ENCODE measurements at places on chromosomes 1 and 21.

DNA sequence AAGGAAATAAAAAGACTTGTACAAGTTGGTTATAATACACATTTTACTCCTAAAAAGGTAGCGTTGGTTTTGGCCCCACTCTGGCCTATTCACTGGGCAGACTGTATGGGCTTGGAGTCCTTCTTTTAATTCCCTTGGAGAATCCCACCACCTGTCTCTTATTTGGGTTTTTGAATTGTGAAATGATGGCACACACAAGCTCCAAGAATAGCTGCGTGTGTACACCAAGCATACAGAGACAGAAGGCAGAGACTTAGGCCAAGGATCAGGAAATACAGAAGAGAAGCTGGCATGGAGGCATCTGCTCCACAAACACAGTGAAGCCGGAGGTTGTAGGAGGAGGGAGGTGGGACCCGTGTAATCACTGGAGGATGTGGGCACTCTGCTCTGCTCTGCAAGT is 29.1 kb downstream of the DDR2 start:
- no peak for DNase-seq

DNA sequence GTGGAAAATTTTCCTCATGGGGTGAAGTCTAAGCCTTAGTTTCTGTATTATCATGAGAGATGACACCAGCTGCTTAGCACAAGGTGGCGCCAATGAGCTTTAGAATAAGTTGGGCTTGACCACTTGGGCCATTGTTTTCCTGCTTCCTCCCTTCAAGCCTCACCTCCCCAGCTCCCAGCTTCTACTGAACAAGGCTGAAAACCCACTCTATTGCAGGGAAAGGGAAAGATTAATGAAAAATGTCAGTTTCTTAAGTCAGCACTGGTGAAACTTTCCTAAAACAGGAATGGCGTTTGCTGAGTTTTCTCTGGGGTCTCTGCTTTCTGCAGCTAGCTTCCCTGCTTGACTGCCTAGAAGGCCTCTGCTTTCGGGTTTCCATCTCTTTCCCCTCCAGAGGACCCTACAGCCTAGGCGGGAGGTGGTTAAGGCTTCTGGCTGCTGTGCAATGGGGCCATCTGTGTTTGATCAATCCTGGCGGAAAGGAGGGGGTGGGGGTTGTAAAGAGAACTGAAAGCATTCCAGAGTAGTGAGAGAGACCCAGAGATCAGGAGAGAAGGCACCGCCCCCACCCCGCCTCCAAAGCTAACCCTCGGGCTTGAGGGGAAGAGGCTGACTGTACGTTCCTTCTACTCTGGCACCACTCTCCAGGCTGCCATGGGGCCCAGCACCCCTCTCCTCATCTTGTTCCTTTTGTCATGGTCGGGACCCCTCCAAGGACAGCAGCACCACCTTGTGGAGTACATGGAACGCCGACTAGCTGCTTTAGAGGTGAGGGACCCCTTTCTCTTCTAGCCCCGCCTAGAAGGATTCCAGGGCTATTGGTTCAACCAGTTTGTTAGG is at the start of gene OLFML3:
TSS of gene OLFML3 (plus strand) at position 612 of the 840 bp plus-strand sequence. CDS start at position 655, 43 bp downstream.
- DNase-seq, result peak; percentile 91

- no peak for DNase-seq
Observed at GRCh38 chr1:231842441-231842840, 215.9 kb downstream of the DISC1 start.

DNA sequence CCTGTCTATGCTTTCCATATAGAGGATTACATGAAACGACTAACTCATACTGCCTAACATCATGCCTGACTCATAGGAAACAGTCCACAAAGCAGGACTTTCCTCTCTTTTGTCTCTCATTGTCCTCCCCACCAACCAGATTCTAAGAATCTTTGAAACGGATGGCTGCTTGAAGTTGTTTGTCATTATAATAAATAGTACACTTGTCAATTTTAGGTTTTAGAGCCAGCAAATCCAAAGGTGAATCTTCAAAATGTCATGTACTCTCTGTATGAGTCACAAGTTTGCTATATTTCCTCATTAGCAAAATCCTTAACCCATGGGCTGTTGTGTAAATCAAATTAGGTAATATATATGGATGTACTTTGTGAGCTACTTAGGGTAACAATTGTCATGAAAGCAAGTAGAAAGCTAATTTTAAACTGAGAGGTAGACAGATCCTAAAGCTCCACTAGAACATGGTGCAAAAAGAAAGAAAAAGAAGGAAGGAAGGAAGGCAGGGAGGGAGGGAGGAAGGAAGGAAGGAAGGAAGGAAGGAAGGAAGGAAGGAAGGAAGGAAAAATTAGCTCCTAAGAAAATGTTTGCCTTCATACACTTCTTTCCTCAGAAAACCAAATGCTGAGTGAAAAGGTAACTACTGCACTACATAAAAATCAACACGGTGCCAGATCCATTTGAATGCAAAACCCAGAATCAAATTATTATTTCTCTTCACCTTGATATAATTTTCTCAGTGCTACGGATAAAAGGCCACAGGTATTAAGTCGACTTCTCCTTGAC is 129.5 kb upstream of the PRMT6 start:
- DNase-seq, result no peak

DNA sequence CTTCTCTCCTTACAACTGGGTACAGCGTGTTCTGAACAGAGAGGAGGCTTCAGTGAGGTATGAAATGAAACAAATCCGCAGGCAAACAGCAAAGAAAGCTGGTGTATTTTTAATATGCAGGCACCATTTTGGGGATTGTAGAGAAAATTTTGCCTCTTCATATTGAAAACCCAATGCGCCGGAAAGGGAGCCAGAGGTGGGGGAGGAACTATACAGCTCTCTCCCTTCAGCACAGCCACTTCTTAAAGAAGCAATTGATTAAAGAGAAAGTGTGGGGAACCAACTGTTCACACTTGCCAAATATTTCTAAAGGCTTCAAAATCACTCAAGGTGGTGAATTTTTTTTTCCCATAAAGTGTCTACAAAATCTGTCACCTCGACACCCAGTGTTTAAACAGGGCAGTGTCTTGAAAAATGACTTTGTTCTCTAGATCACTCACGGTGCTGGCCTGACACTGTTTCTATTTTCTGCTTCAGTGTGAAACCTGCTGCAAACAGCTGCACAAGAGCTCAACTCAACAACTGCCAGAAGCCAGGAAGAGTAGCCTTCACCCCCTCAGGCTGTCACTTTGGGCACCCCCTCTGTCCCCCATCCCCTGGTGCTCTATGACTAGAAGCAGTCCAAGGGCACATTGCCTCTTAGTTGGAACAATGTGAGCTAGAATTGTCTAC is 123.8 kb upstream of the CTTNBP2NL start:
- DNase-seq, result no peak

- DNase-seq, result no peak
Observed at GRCh38 chr1:203037509-203038190, 11.4 kb downstream of the PPFIA4 start.

Data from AG04450 (cell line).